Stimulated activated naive CD4-positive, alpha-beta T cell treated with Interleukin-2 at 50 U/mL for 16 hours (primary cell): ENCODE measurements at places on chromosomes 3 and 15.

DNA sequence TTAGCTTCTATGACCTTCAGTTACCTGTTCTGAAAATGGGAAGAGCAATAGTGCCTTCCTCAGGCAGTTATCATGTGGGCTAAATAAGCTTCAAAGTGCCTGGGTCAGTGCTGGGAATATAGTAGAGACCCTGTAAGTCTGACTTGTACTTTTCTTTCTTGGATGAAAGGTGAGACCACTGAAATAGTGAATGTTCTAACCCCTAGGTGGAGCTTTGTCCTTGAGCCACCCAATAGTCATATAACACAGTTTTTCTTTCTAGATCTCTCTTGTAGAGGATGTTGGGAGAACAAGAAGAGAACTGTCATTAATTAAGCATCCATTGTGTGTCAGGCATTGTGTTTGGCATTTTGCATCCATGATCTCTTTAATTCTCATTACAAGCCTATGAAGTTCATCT is 13.0 kb upstream of the BFSP2 start:
- no peak for DNase-seq

DNA sequence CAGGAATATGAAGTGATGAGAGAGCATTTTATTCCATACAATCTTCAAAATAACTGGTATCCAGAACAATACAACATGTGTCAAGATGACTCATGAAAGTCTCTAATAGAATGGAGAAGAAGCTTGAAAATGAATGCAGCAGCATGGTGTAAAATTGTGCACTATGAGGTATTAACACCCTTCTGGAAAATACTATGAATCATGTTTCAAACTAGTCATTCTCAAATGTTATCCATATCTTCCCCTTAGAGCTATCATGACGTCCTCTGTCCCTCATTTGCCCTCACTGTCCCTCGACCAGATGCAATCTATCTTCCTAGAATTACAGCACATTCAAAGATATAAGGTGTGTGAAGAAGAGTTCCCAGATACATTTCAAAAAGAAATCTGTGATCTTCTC is 198.2 kb downstream of the NECTIN3 start:
- no peak for DNase-seq

DNA sequence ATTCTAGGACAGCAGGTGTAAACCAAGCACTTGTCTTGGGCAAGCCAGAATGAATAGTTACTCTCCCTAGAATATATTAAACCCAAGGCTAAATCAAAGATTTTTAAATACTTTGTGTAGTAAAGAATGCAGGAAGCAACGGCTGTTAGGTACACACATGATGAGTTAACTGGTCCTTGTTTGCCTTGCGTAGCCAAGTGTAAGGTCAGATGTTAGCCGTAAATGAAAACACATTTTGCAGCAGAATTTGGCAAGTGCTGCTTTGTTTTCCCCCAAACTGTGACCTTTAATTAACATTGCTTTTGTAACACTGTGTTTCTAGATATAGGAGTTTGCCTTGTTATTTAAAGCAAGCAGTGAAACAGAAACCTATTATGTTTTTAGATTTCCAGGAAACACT is 368.7 kb downstream of the IL5RA start:
- DNase-seq, result no peak

- no peak for DNase-seq
Observed at GRCh38 chr15:56346414-56346813, 18.8 kb upstream of the TEX9 start.

DNA sequence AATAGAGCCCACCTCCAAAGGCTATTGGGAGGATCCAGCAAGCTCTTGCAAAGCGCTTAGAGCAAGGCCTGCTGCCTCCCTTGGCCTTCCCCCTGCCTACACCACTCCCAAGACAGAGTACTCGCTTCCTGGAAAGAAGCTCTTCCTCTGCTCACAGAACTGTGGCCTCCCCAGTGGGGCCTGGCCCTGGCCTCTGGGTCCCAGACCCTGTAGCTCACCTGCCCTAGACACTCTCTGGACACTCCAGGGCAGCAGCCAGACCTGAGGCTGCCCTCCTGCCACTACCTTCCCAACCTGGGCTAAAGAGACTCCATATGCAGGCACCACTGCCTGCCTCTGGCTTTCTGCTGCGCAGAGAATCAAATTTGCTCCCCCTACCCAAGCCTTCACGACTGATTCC is 49.9 kb downstream of the GRIP2 start:
- no peak for DNase-seq

DNA sequence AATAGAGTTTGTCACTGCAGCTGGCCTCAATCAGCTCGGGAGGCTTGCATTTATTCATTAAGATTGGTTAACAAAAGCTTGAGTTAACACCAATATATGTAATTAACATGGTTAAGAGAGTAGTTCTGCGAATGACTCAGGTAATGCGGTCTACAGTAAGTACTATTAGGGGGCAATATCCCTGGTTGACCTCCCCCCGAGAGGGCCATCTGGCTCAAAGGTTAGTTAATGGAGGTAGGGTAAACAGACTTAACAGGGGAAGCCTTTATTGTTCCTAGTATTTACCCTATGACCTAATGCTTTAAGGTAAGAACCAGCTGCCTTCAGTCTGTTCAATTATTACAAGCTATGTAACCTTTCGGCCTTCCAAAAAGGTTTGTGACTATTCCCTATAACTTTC is 403.3 kb upstream of the SGO1 start:
- DNase-seq, result no peak
